ENCODE measurements at places on chromosomes 7 and 10. TPM values are rescaled to one million over a fixed set of nuclear protein-coding genes. Genes with fewer than 3 reads are reported as not detected.

DNA sequence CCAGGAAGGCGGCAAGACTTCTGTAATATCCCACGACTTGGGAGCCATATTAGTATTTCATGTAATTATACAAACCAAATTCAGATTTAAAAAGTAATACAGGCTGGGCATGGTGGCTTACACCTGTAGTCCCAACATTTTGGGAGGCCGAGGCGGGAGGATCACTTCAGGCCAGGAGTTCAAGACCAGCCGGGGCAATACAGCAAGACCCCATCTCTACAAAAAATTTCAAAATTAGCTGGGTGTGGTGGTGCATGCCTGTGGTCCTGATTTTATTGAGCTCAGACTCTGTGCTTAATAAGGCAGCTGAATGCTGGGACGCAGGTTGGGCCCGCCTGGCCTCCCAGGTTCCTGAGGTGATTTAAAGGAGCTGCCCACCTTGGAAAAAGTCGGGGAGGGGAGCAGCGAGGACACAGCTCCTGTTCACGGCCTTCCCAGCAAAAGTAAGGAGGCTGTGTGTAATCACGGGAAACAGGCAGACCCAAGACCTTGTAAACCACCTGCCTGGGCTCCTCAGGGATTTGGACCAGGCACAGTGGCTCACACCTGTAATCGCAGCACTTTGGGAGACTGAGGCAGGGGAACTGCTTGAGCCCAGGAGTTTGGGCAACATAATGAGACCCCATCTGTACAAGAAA is 93.0 kb upstream of the DNAAF5 start:
- no peak for DNase-seq

The PSPH gene
- 14.6 TPM for total RNA-seq

DNA sequence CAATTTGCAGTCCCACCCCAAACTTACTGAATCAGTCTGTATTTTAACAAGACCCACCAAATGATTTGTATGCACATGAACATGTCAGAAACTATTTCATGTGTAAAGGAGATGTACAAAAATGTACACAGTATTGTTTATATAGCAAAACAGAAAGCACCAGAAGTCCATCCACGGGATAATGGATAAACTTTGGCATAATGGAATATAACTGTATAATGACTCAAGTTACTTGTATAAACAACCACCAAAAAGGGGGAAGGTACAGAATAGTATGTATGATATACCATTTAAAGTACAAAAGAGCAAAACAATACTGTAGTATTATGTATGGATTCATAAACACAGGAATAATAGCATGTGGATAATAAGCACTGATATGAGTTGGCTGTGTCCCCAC is 22.4 kb downstream of the NUP42 start:
- no peak for DNase-seq

The PKD2L1 gene
- not detected for total RNA-seq

The ATAD1 gene
- 98.4 TPM for total RNA-seq

GRCh38 chr10:34288634-34289033 is 526.5 kb downstream of the PARD3 start:
- DNase-seq = no peak

GRCh38 chr7:101650579-101651081 is 21.5 kb upstream of the MYL10 start:
- no peak for DNase-seq

DNA sequence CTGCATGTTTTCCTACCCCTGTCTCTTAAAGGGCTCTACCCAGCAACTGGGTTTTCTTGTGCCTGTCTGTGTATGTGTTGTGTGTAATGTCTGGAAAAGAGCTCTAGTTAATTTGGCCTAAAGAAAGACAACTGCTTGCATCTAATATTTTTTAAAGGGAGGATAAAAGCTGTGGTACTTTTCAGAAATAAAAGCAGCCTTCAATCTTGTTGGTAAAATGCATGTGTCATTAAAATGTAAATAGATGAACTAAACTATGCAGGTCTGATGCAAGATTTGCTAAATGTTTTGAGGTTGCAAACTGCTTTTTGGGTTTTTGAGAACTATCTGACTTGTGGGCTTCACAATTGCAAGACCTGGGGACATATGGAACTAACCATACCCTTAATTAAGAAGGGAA is 445.3 kb downstream of the HTR7 start:
- DNase-seq = no peak

GRCh38 chr7:12322284-12322902 is 81.3 kb downstream of the VWDE start:
- no peak for DNase-seq

- DNase-seq = no peak
These were observed 55.2 kb upstream of the RPA3 start for GRCh38 chr7:7773334-7774309.

- no peak for DNase-seq
These were observed 176.4 kb downstream of the CCDC71L start for GRCh38 chr7:106484562-106484961.

DNA sequence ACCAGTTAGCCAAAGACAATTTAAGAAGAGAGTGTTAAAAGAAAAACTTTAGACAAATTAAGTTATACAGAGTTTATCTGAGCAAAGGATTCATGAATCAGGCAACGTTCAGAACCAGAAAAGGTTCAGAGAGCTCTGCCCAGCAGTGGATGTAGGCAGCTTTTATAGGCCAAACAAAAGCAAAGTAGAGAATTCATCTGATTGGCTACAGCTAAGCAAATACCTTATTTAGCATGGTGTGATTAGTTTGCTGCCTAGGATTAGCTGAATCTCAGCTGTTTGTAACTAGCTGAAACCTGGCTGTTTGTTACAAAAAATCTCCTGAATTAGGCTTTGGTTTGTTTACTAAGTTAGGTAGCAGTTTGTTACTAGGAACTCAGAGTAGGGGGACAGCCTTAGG is 66.0 kb downstream of the SLC25A40 start:
- no peak for DNase-seq

- DNase-seq = no peak
These were observed 11.8 kb downstream of the NCOA4 start for GRCh38 chr10:46018453-46019176.

The GARIN1A gene
- total RNA-seq = 0.97 TPM

DNA sequence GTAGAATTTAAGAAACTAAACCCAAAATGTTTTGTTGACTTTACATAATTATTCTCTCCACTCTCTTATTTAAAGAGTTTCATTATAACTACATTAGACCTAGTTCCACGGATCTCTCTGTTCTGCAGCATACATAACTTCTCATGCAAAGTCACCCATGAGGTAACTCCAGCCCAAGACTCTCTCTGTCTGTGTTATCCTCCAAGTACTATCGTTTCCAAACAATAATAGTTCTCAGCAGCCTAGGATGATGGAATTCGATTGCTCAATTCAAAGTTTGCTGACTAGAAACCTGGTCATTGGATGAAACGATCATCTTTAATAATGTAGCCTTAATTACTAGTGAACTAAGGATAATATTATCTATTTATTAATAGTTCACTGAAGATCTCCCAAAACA is 203.1 kb upstream of the PTN start:
- no peak for DNase-seq

DNA sequence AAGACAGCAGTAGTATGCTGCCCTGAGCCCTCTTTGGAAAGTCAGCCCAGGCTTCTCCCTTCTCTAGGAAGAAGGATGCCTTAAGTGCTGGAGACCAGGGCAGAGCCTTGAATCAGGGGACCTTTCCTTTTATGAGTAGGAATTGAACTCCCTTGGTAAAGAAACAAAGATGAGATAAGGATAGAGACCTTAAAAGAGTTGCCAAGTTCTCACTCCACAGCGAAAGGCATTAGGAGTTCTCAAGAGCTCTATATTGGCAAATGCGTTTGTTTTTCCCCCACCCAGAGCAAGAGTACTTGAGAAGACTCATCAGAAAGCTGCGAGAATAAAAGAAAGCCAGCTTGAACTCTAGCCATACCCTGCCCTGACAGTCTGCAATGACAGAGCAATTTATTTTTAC is 72.9 kb upstream of the OGDHL start:
- no peak for DNase-seq

The SRGN gene
- total RNA-seq = 42.8 TPM

DNA sequence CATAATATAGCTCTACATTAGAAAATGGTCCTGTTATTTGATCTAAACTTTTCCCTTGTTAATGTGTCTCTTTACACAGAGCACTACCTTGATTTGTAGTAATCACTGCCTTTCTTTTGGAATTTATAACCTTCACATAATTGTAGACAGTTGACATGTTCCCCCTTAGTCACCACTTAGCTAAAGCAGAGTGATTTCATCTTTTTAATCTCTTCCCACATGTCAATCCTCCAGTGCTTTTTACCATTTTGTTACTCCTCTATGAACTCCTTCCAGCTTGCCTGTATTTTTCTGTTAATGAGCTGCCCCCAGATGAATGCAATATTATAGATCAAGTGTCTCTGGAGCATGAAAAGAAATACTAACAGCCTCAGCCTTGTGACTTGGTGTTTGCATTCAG is 2.6 kb upstream of the PPP1R3A start:
- no peak for DNase-seq

The PNLIPRP3 gene
- not detected for total RNA-seq

The CNPY1 gene
- not detected for total RNA-seq

- peak; percentile 91 for DNase-seq
These were observed at the start of gene LIMK1 for GRCh38 chr7:74083117-74083876. LIMK1 (plus strand) TSS chr7:74083804; CDS start chr7:74083991, 187 bp downstream.

The ITGA8 gene
- total RNA-seq = 0.82 TPM

The LRIT1 gene
- not detected for total RNA-seq

All from left ventricle myocardium superior (tissue), 1 donor.